ENCODE measurements at places on chromosomes 7 and 10.

- no peak for DNase-seq
Observed at GRCh38 chr7:94178230-94178629, 174.1 kb upstream of the BET1 start.

DNA sequence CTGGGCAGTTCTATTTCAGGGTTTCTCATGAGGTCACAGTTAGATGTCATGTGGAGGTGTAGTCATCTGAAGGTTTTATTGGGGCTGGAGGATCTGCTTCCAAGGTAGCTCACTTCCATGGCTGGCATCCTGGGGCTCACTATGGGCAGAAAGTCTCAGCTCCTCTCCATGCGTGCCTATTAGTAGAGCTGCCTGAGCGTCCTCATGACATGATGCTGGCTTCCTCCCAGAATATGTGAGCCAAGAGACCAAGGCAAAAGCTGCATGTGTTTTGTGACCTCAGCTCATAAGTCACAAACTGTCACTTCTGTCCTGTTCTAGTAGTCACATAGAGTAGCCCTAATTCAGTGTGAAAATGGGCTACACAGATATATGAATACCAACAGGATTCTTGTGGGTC is 524.4 kb downstream of the SUGCT start:
- no peak for DNase-seq

- DNase-seq, result no peak
Observed at GRCh38 chr7:13179011-13179582, 491.7 kb downstream of the ARL4A start.

GRCh38 chr7:112292162-112292561 is 85.7 kb downstream of the ZNF277 start:
- DNase-seq, result no peak

GRCh38 chr7:105101864-105102263 is 87.9 kb downstream of the KMT2E start:
- no peak for DNase-seq

DNA sequence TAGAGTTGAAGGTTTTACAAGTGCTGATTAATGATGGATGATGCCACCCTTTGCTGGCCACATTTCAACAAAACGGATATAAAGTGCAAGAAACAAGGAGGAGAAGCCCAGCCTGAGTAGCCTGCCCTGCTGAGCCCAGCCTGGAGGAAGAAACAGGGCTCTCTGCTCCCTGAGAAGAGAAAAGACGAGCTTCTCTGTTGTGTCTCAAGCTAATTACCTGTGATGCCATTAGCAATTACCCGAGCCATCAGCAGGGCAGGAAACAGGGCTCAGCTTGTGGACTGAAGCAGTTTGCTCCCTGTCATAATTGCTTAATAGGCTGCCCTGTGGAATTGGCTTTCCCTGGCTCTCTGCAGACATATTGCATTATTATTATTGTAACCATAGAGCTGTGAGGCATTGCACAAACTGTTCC is 709.3 kb upstream of the AUTS2 start:
- no peak for DNase-seq

Data from stimulated activated CD8-positive, alpha-beta memory T cell treated with anti-CD3 and anti-CD28 coated beads, Interleukin-15, amount 100 ng/mL, for 24 hours (primary cell).